ENCODE measurements at places on chromosomes 2 and 18. TPM values are rescaled to one million over a fixed set of nuclear protein-coding genes. Genes with fewer than 3 reads are reported as not detected.
A peak's percentile ranks its signal among the peaks of the same experiment; 100 is the strongest.

- DNase-seq, result no peak
Observed at GRCh38 chr2:71756280-71756906, 303.0 kb downstream of the DYSF start.

DNA sequence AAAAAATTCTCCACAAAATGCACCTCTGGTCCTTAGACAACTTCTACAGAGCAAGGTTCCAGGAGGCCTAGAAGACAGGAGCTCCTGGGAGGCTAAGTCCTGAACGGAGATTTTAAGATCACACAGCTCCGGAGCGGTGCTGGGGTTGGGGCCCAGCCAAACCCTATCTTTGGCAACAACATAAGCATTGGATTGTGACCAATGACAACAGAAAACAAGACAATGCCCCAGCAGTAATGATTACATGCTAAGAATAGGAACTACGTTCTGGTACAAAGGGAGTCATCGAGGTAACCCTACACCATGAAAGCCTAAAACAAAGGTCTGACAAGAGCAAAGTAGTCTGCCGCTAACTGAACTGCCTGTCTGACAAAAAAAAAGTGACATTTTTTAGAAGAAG is 171.2 kb downstream of the CMPK2 start:
- no peak for DNase-seq

DNA sequence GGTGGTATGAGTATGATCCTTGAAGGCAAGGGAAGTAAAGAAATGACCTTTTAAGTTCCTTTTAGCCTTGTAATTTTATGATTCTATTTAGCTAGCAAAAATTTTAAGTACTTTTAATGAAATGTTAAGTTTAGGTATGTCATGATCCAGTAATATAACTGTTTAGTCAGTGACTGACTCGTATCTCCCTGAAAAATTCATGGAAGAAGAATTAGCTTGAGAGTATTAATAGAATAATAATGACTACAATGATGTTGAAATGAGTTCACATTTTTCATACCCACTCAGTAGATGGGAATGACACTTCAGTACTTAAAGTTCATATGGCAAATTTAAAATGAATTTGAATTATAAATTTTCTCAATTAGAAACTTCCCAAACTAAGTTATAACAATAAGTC is 14.6 kb downstream of the RAB3GAP1 start:
- DNase-seq, result no peak

- peak; percentile 21 for DNase-seq
Observed at GRCh38 chr18:50644807-50645206, 84.9 kb downstream of the MAPK4 start.

GCG gene
- polyA plus RNA-seq, result not detected

All from K562 (cell line).